ENCODE measurements at places on chromosomes 4 and X.

GRCh38 chr4:2698951-2699505 lies 57.1 kb downstream of the TNIP2 start:
- no peak for DNase-seq

DNA sequence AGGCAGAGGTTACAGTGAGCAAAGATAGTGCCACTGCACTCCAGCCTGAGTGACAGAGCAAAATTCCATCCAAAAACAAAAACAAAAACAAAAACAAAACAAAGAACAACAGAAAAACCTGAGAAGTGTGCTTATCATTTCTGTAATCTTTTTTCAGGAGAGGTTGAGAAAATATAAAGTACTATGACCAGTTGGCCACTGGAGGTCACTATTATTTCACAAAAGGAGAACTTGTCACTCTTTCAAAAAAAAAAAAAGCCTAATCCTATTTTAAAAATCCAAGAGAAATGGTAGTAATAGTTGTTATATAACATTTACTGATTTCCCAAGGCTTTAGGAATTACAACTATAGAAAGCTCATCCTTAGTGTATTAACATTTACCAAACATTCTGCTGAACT lies 24.9 kb upstream of the RNF150 start:
- no peak for DNase-seq

GRCh38 chrX:64975491-64975890 lies 759 bp downstream of the ZC4H2 start:
- no peak for DNase-seq

DNA sequence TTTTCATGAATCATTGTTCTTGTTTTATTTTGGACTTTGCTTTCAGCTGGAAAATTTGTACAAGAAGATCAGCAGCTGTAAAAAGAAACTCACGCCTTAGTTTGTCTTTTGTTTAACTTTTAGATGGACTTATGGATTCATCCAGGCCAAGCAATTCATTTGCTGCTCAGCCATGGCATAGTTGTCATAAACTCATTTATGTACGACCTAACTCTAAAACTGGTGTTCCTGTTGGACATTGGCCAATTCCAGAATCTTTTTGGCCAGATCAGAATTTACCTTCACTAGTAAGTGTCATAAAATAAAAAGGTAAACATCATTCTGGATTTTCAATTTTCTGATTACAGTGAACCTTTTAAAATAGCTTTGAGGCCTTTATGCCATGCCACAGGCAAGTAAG lies 29.1 kb downstream of the INTS6L start:
- DNase-seq: no peak

GRCh38 chr4:138317175-138317748 lies 75.1 kb upstream of the SLC7A11 start:
- DNase-seq: no peak

DNA sequence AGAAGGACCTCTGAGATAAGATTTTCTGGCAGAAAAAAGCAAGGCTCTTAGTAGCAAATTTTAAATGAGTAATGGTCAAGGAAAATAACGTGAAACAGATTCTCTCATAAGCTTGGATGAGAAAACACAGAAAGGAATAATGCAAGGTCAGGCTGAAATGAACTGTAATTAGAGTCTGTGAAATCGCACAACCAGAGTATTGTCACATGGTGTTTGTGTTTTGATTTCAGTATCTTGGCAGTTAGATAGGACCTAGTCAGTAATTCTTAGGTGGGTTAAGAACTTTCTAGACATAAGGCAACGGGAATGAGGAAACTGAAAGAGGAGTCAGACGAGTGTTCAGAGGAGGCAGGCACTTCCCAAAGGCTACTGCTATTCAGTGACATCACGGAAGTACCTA lies 34.6 kb downstream of the LIMCH1 start:
- no peak for DNase-seq

- DNase-seq: no peak
Observed at GRCh38 chrX:64093761-64094160, 111.7 kb downstream of the AMER1 start.

- no peak for DNase-seq
Observed at GRCh38 chrX:114087543-114087942, 496.3 kb upstream of the HTR2C start.

GRCh38 chr4:76702440-76703122 lies 195.4 kb downstream of the SOWAHB start:
- DNase-seq: no peak

DNA sequence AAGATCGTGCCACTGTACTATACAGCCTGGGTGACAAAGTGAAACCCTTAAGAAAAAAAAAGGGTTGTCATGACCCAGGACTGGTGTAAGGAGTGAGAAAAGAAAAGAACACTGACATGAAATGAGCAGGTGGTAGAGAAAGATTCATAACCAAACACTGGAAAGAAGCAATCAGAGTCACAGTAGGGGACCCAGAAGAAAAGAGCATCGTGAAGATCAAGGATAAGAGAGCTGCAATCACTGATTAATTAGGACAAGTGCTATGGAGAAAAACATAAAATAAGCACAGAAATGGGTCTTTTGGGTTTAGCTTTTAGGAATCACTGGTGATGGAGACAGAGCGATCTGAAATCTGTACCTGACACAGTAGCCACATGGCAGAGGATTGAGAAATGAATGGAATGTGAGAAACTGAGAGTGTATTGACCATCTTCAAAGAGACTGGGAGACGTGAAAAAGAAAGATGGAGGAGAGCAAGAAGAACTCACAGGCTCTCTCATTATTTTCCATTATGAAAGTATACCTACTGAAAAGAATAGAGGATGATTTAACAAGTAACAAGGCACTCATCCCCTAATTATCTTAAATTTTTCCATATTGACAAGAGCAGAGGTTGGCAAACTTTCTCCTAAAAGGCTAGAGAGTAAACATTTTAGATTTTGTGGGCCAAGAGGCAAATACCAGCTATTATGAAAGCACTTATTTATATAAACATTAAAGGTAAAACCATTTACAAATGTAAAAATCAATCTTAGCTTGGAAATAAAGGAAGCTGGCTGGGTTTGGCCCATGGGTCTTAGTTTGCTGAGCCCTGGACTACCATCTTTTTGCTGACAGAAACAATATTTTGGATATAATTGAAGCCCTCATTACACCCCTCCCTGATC lies 7.3 kb downstream of the TMEM154 start:
- no peak for DNase-seq

Measured in T-helper 2 cell (primary cell).